Stimulated activated CD4-positive, alpha-beta T cell treated with anti-CD3 and anti-CD28 coated beads, Interleukin-1b, Interleukin-23, amount 100 ng/mL, for 24 hours (primary cell): ENCODE measurements at places on chromosomes 16 and 17.

GRCh38 chr17:61405686-61406536, 6.3 kb downstream of the TBX2 start:
- DNase-seq = no peak

- no peak for DNase-seq
These were observed 161.2 kb downstream of the COPRS start for GRCh38 chr17:31697838-31698237.

DNA sequence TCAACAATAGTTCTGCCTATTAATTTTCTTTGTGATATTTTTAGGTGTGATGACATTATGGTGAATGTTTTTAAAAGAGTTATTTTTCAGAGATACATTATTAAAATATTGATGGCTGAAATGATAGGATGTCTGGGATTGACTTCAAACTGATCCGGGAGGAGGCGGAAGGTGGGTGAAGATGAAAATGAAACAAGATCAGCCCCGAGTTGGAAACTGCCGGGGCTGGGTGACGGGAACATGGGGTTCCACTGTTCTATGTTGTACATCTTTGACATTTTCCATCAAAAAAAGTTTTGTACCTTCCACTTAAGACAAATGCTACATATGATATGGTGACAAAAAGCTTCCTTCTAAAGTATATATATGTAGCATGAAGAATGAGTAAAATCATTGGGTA, 336.9 kb downstream of the XYLT1 start:
- no peak for DNase-seq

- DNase-seq = no peak
These were observed 28.4 kb upstream of the TANC2 start for GRCh38 chr17:62937606-62938005.

DNA sequence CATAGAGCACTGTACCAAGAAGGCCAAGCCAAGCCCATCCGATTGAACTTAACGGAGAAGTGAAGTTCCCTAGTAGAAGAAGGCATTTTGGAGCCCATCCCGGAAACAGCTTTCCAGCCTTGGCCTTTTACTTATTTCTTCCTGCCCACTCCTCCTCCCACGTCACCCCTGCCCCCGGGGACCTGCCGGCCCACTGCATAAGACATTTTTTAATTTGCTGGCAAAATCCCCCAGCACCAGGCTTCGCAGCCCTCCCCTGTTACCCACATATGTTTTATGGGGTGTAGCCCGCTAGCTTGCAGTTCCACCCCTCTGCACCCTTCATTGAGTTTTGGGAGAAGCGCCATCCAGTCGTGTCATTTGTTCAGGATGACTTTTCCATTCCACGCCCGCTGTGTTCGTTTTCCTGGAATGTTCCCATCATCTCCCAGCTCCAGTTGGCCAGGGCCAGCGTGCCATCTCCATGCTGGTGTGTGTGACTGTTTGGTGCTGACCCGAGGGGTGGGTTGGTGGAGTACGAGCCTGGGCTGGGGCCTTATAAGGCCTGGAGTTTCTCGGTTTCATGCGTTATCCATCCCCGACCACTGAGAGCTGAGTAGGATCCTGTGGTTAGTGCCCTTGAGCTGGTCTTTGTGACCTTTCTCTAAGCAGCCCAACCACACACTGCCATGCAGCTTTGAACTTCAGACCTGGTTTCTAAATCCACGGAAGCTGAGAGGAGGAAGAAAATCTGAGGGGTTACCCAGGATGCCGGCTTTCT, 20.0 kb upstream of the TBX2 start:
- DNase-seq = no peak

DNA sequence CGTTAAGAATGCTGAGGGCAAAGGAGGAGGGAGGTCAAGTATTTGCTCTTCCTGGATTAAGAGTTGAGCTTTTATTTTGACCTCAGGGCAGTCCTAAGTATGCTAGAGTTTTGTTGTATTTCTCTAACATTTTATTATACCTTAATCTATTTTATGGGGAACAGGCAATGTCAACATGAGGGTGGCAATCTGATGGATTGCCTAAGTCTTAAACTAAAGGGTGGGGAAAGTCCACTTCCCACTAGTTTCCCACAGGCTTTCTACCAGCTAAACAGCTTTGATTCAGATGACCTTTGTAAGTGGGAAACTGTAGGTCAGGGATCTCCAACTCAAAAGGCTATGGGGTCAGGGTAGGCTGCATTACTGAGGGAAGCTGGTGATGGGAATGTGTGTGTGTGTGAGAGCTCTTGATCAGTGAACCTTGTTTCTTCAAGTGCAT, 24.9 kb downstream of the HSD17B2 start:
- no peak for DNase-seq

GRCh38 chr17:32488177-32488542, 1.4 kb downstream of the CDK5R1 start:
- no peak for DNase-seq

DNA sequence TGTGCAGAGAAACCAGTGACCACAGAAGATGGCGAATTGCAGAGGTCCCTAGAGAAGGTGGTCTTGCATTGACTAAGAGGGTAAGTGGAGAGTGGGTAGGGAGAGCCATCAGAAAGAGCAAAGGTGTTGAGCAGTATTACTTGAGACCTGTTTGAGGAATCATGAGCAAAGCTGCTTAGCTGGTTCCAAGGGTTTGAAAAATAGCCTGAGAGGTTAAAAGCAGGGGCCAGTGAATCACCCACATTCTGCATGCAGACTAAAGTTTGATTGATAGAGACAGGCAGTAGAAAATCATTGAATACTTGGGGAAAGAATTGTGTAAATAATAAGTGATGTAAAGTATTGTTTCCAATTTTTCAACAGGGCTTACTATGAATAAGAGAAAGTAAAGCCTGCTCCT, 34.0 kb upstream of the KCNJ16 start:
- DNase-seq = no peak
